Purkinje cell (primary cell): ENCODE measurements at places on chromosomes 1 and 21. TPM values are rescaled to one million over a fixed set of nuclear protein-coding genes. Genes with fewer than 3 reads are reported as not detected.

The PIGR gene
- polyA plus RNA-seq: not detected in 2 replicates

The FCRL1 gene
- polyA plus RNA-seq: not detected in 2 replicates

The EVA1C gene
- polyA plus RNA-seq: 7.7 and 11.4 TPM in 2 replicates

The FRRS1 gene
- not detected in 2 replicates for polyA plus RNA-seq

The FCGR3B gene
- not detected in 2 replicates for polyA plus RNA-seq

The PCBP3 gene
- 0.54 TPM in 1 of 2 replicates, not detected in the other for polyA plus RNA-seq

The CRYAA gene
- not detected in 2 replicates for polyA plus RNA-seq

The NPHS2 gene
- polyA plus RNA-seq: not detected in 2 replicates

The CD247 gene
- 1.9 and 3.2 TPM in 2 replicates for polyA plus RNA-seq

The REG4 gene
- not detected in 2 replicates for polyA plus RNA-seq

The SLC45A1 gene
- 13.4 and 26.2 TPM in 2 replicates for polyA plus RNA-seq

The TIE1 gene
- polyA plus RNA-seq: not detected in 2 replicates

The CAMSAP2 gene
- 156 and 163 TPM in 2 replicates for polyA plus RNA-seq

The DNAH14 gene
- 0.67 TPM in 1 of 2 replicates, not detected in the other for polyA plus RNA-seq

The TTC34 gene
- polyA plus RNA-seq: 0.04 and 0.55 TPM in 2 replicates

The COL8A2 gene
- polyA plus RNA-seq: 0.07 TPM in 1 of 2 replicates, not detected in the other

The MAP10 gene
- polyA plus RNA-seq: 1.2 and 1.5 TPM in 2 replicates

The ETV3L gene
- not detected in 2 replicates for polyA plus RNA-seq

The ZNF683 gene
- 0.34 TPM in 1 of 2 replicates, not detected in the other for polyA plus RNA-seq

The SMG7 gene
- 20.2 and 25.8 TPM in 2 replicates for polyA plus RNA-seq

The AMY1A gene
- not detected in 2 replicates for polyA plus RNA-seq

The OR2L5 gene
- not detected in 2 replicates for polyA plus RNA-seq

The VSIG8 gene
- polyA plus RNA-seq: not detected in 2 replicates

The NECTIN4 gene
- not detected in 2 replicates for polyA plus RNA-seq

The TDRD10 gene
- polyA plus RNA-seq: not detected in 2 replicates

The NBPF19 gene
- 2.3 and 2.4 TPM in 2 replicates for polyA plus RNA-seq
